IPS DF 19.7 (cell line): ENCODE measurements at places on chromosomes 5 and 9.

DNA sequence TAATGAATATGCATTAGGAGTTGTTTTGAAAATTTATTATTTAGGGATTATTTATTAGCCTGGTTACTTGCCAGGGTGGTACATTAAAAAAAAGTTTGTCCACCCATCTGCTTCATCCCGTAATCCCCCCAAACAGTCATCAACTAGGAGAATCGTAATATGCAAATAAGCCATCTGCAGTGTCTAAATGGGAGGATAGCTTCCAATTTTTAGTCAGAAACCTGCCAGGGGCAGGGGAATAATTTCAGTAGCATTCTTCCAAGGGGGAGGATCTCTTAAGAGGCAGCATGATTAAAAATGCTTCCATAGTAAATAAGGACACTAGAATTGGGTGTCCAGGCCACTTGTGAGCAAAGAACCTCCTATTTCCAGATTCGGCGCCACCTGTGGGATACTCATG lies 43.3 kb downstream of the SH3GL2 start:
- no peak for DNase-seq

- no peak for DNase-seq
Observed at GRCh38 chr5:116502616-116503015, 72.0 kb downstream of the SEMA6A start.

DNA sequence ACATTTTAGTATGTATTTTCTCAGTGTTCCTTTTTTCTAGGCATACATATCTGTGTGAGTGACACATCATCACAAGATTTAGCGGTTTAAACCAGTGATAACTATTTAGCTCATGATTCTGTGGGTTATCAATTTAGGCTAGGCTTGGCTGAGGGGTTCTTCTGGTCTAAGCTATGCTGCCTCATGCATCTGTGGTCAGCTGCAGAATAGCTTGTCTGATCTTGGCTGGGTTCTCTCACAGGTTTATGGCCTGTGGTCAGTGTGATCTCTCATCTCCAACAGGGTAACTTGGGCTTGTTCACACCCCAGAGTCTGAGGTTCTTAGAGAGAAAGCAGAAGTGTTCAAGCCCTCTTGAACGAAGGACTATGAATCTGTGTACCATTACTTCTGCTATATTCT lies 363.3 kb downstream of the KDM4C start:
- no peak for DNase-seq

- DNase-seq = no peak
Observed at GRCh38 chr5:55599148-55600050, 64.6 kb upstream of the PLPP1 start.

- no peak for DNase-seq
Observed at GRCh38 chr5:118700510-118700909, 287.8 kb downstream of the DTWD2 start.

GRCh38 chr5:41956943-41957342 lies 31.9 kb downstream of the FBXO4 start:
- no peak for DNase-seq

- DNase-seq = no peak
Observed at GRCh38 chr5:107232788-107233187, 437.9 kb downstream of the EFNA5 start.

- DNase-seq = no peak
Observed at GRCh38 chr5:39130716-39131115, 56.5 kb upstream of the RICTOR start.

DNA sequence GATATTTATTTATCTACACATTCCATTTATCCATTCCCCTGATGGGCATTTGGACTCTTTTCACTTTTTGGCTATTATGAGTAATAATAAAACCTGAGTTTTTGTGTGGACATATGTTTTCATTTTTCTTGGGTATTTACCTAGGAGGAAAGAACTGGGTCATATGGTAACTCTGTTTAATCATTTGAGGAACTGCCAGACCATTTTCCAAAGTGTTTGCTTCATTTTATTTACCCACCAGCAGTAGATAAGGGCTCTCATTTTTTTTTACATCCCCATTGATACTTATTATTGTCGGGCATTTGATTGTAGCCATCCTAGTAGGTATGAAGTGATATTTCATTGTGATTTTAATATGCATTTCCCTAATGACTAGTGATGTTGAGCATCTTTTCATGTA lies 7.7 kb upstream of the PTPDC1 start:
- DNase-seq = no peak

- no peak for DNase-seq
Observed at GRCh38 chr9:19375538-19375937, 4.5 kb downstream of the RPS6 start.

- no peak for DNase-seq
Observed at GRCh38 chr5:763998-764781, 20.3 kb downstream of the ZDHHC11B start.

DNA sequence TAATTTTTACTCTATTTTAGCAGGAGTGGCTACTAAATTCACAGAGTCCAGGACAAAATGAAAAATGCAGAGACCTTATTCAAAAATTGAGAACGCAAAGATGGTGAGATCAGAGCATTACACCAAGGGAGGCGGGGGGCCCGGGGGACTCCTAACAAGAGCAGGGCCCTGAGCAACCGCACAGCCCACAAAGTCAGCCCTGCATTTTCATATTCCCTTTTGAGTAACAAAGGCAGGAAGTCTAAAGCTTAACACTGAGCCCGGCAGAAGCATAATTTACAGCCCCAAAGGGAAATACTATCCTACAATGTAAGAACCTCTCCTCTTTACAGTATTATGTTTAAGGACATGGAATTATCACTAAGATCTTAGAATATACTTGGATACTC lies 69.4 kb downstream of the TLE1 start:
- no peak for DNase-seq

DNA sequence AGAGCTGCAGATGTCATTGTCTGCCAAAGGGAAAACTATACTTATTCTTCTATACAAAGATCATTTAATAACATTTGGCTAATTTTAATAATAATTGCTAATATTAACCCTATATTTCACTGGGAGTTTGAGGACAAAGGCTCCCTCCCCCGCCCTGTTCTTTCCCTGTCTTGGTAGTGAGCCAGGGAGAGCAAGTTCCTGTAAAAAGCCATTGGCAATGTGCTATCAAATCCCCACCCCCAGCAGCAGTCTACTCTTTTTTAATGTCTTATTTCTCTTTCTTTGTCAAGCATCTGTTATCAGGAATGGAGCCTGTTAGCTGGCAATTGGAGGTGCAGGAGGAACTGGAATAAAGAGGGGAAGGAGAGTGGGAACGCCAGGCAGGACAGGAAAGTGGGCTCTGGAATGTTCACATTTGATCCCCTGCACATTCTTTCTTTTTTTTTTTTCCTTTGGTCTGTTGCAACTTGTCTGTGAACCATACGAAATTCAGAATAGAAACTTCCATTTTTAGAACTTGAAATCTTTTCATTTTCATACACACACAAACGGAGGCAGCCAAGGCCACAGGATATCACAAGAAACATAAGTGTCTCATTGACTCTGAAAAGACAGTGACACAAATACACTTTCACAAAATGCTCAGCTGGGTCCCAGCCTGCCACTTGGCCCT lies 664.8 kb upstream of the ZNF608 start:
- DNase-seq = no peak

DNA sequence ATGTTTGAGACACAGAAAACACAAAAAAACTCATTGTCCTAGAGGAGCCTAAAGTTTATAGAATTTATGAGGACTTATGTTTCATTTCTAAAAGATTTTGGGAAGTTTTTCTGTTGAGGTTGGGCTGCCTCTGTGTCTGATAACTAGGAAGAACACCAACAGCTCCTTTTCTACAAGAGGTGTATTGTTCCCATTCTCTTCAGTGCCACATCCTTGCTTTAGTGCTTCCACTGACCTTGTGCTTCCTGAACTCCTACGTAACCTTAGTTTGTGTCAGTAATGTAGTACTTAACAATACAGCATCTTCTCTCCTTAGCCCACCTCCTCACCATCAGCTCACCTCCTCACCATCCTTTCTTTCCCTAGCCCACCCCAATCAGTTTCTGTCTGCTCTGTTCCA lies 117.3 kb upstream of the TNC start:
- no peak for DNase-seq

GRCh38 chr9:133954862-133955529 lies 37.1 kb downstream of the VAV2 start:
- no peak for DNase-seq

DNA sequence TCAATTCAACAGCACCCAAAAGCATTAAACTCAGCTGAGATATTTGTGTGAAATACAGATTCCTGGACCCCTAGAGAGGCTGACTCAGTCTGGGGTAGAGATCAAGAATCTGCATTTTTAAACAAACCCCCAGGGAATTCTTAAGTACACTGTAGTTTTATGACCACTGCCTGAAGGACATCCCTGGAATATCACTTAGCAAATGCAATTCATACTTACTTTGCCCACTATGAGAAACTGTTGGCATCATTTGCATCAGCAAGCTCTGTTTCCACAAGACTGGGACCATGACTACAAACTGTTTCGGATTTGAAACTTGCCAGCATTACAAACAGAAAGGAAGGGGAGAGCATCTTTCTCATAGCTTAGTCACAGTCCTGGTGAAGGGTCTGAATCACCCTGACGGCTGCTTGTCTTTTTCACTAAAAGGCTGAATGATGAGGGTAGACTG lies 63.7 kb downstream of the MLLT3 start:
- peak; percentile 20 for DNase-seq

DNA sequence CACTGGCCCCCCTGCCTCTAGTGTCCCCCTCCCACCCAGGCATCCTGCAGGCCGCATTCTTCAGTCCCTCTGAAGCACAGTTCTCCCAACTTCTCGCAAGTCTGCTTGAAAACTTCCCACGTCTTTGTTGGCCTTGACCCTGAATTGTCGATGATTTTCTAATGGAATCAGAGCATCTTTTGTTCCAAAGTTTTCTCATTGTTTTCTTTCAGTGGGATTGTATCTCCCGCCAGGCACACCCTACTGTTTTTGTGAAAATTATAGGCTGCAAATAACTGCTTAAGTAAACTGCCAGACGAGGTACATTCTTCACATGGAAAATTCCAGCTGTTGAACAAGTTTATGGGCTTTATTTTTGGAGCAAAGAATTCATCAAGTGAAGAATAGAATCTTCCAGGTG lies 122.6 kb upstream of the SLC25A48 start:
- DNase-seq = no peak

DNA sequence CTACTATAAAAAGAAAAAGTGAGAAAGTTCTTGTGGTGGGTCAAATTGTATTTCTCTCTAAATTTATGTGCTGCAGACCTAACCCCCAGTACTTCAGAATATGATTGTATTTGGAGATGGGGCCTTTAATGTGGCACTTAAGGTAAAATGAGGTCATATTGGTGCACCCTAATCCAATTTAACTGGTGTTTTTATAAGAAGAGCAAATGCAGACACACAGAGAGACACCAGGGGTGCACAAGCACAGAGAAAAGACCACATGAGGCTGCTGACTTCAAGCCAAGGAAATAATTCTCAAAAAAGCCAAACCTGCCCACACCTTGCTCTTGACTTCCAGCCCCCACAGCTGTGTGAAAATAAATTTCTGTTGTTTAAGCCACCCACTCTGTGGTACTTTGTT lies 80.2 kb upstream of the HTR4 start:
- no peak for DNase-seq
